ENCODE measurements at places on chromosomes 3 and 15. TPM values are rescaled to one million over a fixed set of nuclear protein-coding genes. Genes with fewer than 3 reads are reported as not detected.

The GOLGA6D gene
- total RNA-seq = not detected

The MESD gene
- total RNA-seq = 21.2 TPM

The SLC28A1 gene
- total RNA-seq = 1.1 TPM

The METTL6 gene
- 22.4 TPM for total RNA-seq

The RPP25 gene
- total RNA-seq = 7.1 TPM

The SLC27A2 gene
- total RNA-seq = 8.1 TPM

The PRSS50 gene
- not detected for total RNA-seq

The NMNAT3 gene
- 4.8 TPM for total RNA-seq

The TIPARP gene
- 85.5 TPM for total RNA-seq

The WDR93 gene
- total RNA-seq = 0.22 TPM

- peak; percentile 65 for DNase-seq
Measured at GRCh38 chr3:53195602-53196574, 34.9 kb downstream of the PRKCD start.

DNA sequence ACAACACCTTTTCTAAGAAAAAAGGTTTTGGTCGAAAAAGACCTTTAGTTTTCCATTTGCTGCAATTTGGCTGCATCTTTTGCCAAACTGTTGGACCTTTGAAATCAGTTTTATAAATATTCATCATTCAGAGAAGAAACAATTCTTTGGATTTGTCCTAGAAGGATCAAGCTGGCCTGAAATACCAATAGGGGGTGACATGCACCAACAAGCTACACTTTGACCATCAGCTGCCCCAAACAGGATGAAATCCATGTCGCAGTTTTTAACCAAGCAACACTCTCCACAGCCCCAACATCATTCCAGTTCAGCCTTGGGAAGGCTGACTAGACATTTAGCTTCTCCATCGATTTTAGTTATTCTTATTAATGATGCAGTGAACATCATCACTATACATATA, 9.8 kb downstream of the RPL15 start:
- no peak for DNase-seq

- DNase-seq = no peak
Measured at GRCh38 chr3:195086341-195086740, 184.6 kb downstream of the XXYLT1 start.

- peak; percentile 46 for DNase-seq
Measured at GRCh38 chr3:116930786-116931185, 221.2 kb downstream of the TUSC7 start.

DNA sequence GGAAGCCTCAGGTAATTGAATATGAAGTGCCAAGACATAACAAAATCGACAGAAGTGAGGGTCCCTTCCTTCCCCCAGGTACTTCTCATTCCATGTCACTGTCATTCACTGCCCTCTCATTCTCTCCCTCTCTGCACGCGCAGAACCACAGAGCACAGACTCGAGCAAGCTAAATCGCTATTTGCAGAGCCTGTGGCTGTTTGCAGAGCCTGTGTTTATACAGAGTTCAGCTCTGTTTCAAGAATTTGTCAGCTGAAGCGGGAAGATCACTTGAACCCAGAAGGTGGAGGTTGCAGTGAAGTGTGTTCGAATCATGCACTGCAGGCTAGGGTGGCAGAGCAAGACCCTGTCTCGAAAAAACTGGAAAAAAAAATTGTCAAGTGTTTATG, 2.5 kb downstream of the VILL start:
- no peak for DNase-seq

DNA sequence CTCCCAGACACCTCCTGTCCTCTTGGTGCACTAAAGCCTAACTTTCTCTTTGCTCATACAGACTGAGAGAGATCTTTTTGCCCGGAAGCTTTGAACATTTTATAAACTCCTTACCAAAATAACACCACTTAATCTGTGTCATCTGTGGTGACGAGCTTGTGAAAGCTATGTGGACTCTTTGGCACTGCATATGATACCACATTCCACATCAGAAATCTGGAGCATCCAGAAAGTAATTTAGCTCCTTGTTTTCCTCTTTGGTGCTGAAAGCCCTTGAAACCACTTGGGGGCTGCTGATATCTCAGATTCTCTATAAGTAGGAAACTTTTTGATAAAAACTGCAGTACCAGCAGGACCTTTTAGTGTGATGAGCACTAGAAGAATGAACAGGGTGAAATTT, 128.3 kb downstream of the ALCAM start:
- DNase-seq = no peak

DNA sequence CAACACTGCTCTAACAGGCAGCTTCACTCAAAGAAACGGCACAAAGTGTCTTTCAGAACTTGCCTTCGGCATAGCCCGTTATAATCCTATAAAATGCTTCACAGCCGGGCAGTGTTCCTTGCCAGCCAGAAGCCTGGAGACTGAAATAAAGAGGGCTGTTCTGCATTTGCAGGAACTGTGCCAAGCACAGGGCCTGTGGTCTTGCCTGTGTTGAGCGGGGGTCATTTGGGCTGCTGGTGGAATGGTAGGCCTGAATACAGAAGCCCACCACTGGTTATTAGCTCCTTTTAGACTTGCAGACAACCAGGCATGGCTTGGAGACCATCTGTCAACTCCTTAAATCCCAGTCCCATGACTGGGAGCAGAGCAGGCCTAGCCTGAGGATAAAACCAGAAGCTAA, 4.7 kb upstream of the ARHGEF3 start:
- DNase-seq = no peak

DNA sequence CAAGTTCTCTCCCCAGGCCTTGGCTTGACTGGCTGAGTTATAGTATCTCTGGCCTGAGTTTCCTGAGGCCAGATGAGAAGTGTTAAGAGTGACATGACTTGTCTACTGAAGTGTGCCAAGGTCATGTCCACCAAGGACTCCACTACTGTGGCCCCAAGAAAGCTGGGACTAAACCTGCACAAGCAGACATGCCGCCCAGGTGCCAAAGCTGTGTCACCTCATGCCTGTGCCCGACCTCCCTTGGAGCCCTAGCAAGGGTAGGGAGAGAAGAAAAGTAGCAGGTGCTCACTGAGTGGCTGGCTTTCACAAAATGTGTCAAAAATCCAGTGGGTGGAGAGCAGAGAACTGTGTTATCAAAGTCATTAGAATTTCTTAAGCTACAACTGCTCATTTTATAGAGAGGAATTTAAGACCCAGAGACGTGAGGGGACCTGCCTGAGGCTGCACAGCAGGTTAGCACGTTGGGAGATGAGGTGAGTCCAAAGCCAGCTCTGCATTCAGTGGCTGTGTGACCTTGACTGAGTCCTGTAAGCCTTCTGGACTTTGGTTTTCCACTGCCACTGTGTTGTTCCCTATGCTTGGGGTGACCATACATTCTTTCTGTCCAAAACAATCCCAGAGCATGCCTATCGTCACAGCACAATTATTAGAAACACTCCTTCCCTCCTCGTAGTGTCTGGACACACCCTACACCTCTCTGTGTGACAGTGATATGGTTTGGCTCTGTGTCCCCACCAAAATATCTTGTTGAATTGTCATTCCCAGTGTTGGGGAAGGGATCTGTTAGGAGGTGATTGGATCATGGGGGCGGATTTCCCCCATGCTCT, 5.0 kb upstream of the LYSMD4 start:
- no peak for DNase-seq

GRCh38 chr3:22231061-22231460, 480.1 kb upstream of the ZNF385D start:
- DNase-seq = peak; percentile 19

- no peak for DNase-seq
Measured at GRCh38 chr3:184180165-184180564, 5.5 kb downstream of the AP2M1 start.

GRCh38 chr3:189186101-189186500, 14.3 kb downstream of the TPRG1 start:
- no peak for DNase-seq

- peak; percentile 73 for DNase-seq
Measured at GRCh38 chr15:58329781-58330671, 101.8 kb upstream of the LIPC start.

DNA sequence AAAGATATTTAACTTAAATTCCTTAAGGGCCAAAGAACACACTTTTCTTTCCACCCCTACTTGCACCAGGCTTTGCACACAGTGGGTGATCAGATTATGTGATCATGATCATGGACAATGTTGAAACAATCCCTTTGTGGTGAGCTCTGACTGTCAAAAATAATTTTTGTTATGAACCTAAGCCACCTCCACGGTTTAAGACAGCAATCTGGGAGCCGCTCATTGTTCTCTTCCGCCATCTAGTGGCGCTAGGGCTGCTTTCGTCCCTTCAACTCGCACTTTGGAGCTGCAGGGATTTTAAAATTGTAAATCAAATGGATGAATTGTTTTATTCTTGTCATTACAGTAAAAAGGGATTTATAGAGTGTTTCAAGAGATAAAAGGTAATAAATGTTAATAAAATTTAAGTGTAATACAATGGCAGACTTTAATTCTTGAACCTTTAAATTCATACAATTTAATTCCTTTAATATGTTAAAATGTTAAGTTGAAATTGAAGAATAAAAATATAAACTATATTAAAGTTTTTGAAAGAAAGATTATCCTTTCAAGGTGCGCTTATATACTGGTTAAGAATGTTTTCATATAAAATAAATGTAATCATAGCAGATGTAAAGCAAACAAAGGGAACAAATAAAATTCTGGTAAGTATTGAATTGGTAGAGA, 45.3 kb upstream of the ARL6 start:
- peak; percentile 88 for DNase-seq

DNA sequence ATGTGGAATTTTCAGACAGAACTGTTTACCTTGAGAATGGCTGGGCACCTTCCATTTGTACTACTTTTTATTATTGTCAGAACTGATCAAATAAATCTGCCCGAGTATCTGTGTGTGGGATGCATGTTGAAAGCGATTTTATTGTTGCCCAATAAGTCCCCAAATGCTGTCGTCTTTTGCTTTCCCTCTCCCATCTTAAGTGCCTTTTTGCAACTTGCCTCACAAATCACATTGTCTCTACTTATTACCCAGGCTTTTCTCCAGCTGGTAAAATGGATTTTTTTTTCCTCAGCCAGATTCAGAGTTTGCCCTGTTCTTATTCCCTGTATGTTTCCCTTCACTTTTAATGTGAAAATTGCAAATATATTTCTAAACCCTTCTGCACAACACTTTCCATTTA, 163.1 kb downstream of the CNTN4 start:
- no peak for DNase-seq

DNA sequence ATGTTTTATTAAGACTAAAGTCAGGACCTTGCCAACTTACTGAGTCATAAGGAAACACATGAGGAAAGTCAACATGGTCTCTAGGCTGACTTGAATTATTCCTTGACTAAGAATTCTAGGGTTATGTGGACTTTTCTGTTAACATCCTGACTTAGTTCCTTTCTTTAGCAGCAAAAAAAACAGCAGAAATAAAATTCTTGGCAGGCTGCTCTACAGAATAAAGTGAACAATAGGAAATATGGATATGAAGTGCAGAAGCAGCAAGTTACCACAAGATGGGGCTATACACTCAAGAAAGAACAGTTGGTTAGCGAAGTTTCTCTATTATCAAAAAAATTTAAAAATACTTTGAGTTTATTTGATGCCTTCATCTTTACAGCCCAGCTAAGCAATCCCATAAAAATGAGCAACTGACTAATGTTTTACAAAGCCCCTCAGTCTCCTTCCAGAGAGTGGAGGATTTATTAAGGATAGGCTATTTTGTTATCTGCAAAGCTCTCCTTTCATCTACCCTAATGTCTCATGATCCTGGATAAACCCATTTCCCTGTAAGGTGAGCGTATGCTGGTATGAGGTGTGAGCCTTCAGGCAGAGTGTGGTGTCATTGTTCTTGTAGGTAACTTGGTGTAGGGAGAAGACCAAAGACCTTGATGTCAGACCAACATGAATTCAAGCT, 23.1 kb upstream of the MCCC1 start:
- peak; percentile 86 for DNase-seq

DNA sequence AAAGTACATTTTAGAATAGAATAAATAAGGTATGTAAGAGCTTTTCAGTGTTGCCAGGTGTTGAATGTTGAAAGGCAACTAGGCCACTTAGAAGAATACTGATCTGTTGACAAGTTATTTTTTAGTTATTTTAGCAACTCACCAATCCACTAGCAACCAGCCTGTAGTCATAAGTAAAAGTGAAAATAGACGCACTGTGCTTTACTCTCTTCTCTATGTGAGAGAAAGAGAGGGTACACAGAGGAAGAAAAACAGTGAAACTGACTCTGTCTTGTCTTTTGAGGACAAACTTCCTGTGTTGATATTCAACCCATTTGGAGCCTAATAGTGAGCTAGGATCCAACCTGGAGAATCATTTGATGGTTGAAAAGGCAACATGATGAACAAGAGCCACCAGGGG, 327.1 kb upstream of the GOLIM4 start:
- DNase-seq = no peak

- no peak for DNase-seq
Measured at GRCh38 chr3:38579551-38580449, 69.7 kb downstream of the SCN5A start.

GRCh38 chr3:73094129-73094528, 32.7 kb downstream of the EBLN2 start:
- no peak for DNase-seq

- no peak for DNase-seq
Measured at GRCh38 chr15:89130201-89130600, 41.9 kb downstream of the ABHD2 start.

- no peak for DNase-seq
Measured at GRCh38 chr3:25820816-25821486, 31.1 kb downstream of the OXSM start.
